Naive B cell (primary cell): ENCODE measurements at places on chromosomes 7 and 10.

GRCh38 chr7:78993341-78993740, 460.1 kb downstream of the MAGI2 start:
- no peak overlapping the region for H3K27ac ChIP-seq
- H3K4me3 ChIP-seq = no peak overlapping the region
- no peak for DNase-seq
- H3K36me3 ChIP-seq = no peaks in the 10 kb centered on the region

- peak overlapping the region; percentile 45 for H3K4me3 ChIP-seq
- no peaks in the 10 kb centered on the region for H3K27me3 ChIP-seq
- no peak for DNase-seq
- no peak overlapping the region for H3K27ac ChIP-seq
- peaks cover 13% of the 10 kb centered on the region for H3K36me3 ChIP-seq
Measured at GRCh38 chr10:990808-991207, 2.6 kb downstream of the GTPBP4 start.

DNA sequence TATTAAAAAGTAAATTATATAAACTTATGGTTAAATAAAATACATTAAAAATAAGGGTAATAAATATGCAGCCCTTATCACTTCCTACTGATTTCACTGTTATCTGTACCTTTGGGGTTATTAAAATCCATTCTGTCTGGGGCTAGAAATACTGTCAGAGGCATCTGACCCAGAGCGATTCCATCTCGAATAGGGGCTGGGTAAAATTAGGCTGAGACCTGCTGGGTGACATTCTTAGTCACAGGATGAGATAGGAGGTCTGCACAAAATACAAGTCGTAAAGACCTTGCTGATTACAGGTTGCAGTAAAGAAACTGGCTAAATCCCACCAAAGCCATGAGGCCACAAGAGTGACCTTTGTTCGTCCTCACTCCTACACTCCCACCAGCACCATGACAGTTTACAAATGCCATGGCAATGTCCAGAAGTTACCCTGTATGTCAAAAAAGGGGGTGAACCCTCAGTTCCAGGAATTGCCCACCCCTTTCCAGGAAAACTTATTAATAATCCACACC, 77.6 kb downstream of the COBL start:
- no peaks in the 10 kb centered on the region for H3K36me3 ChIP-seq
- no peak overlapping the region for H3K4me3 ChIP-seq
- no peak overlapping the region for H3K27ac ChIP-seq
- H3K27me3 ChIP-seq = no peaks in the 10 kb centered on the region
- H3K4me1 ChIP-seq = no peaks in the 10 kb centered on the region
- no peak for DNase-seq

GRCh38 chr7:149334219-149334618, 72.2 kb downstream of the ZNF783 start:
- H3K27ac ChIP-seq = no peak overlapping the region
- peaks cover 8% of the 10 kb centered on the region for H3K36me3 ChIP-seq
- no peak for DNase-seq
- H3K4me3 ChIP-seq = no peak overlapping the region
- H3K4me1 ChIP-seq = no peaks in the 10 kb centered on the region
- peaks cover 13% of the 10 kb centered on the region for H3K27me3 ChIP-seq

DNA sequence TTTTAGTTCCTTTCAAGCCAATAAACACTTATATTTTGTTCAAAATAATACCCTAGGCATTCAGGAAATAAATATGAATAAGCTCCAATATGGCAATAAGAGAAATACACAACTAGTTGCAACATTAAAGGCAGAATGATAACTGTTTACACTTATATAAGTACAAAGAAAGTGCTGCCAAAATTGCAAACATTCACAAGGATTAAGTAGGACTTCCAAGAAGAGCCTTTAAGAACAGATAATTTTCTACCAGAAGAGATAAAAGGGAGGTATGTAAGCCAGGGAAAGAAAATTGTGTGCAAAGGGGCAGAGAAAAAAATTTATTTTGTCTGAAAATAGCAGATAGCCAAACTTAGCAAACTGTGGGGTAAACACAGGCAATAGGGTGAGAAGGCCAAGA, 83.8 kb downstream of the CTNNA3 start:
- no peak overlapping the region for H3K4me3 ChIP-seq
- no peaks in the 10 kb centered on the region for H3K36me3 ChIP-seq

DNA sequence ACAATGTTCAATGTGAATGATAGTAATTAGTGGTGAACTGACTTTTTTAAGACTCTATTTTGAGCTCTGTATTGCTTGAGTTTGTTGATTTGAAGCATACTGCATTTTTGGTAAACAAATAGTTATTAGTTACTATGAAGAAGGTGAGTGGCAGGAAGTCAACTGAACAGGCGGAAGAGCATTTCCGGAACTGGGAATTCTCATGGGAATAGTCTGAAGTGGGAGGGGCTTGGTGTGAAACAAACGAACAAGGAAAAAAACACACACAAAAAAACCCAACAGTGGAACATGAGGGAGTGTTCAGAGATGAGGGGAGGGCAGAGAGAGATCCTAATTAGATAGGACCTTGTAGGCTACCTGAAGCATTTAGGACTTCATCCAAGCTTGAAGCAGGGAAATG, 43.9 kb upstream of the C1QL3 start:
- no peak overlapping the region for H3K4me3 ChIP-seq
- H3K27me3 ChIP-seq = peaks cover 17% of the 10 kb centered on the region
- H3K4me1 ChIP-seq = peaks cover 7% of the 10 kb centered on the region
- H3K27ac ChIP-seq = no peak overlapping the region

GRCh38 chr7:134922720-134923704, 63.3 kb upstream of the AGBL3 start:
- H3K4me1 ChIP-seq = no peaks in the 10 kb centered on the region
- H3K27me3 ChIP-seq = no peaks in the 10 kb centered on the region
- DNase-seq = no peak
- no peak overlapping the region for H3K4me3 ChIP-seq

DNA sequence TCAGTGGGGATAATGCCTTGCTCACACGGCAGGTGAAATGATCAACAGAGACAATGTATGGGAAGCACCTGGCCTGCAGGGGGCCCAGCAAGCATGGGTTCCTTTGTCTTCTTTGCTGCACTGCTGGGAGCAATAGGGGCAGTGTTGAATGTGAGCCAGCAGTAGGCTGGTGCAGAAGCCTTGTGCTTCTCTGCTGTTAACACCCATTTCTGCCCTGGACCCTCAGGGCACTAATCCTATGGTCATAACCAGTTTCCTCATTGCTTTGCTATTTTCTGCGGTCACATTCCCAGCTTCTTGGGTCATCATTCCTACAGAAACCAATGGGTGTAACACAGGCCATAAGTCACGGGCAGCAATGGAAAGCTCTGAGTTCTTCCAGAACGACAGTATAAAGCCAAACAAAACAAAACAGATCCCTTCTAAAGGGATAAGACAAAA, 10.9 kb upstream of the LGI1 start:
- H3K4me3 ChIP-seq = no peak overlapping the region
- H3K27me3 ChIP-seq = peaks cover 9% of the 10 kb centered on the region
- H3K27ac ChIP-seq = no peak overlapping the region

DNA sequence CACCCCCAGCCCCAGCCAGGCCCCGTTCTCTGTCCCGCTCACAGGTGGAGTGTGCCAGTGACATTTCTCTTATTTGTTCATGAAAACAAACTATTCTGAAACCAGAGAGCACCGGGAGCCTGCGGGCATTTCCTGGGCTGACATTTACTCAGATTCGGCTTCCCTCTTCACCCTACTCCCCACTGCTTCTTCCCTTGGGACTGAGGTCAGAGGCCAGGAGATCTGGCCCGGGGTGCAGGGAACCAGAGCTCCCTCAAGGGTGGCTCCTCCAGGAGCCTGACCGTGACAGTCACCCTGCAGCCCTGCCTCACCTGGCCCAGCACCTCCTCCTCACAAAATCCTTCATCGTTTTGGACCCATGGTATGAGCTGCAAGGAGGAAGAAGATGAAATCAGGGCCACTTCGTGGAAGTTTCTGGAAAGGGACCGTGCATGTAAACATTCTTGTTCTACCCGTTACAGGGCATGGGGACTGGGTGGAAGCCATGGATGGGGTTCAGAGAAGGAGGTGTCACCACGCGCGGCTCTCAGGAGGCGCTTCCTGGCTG, 12.2 kb downstream of the BHLHA15 start:
- no peaks in the 10 kb centered on the region for H3K27me3 ChIP-seq
- H3K4me3 ChIP-seq = no peak overlapping the region
- no peak overlapping the region for H3K27ac ChIP-seq
- H3K36me3 ChIP-seq = peaks cover 21% of the 10 kb centered on the region
- H3K4me1 ChIP-seq = peaks cover 19% of the 10 kb centered on the region
- no peak for DNase-seq

GRCh38 chr10:10911471-10911921, 106.2 kb upstream of the CELF2 start:
- no peak for DNase-seq
- peaks cover 6% of the 10 kb centered on the region for H3K27me3 ChIP-seq
- H3K4me1 ChIP-seq = no peaks in the 10 kb centered on the region

DNA sequence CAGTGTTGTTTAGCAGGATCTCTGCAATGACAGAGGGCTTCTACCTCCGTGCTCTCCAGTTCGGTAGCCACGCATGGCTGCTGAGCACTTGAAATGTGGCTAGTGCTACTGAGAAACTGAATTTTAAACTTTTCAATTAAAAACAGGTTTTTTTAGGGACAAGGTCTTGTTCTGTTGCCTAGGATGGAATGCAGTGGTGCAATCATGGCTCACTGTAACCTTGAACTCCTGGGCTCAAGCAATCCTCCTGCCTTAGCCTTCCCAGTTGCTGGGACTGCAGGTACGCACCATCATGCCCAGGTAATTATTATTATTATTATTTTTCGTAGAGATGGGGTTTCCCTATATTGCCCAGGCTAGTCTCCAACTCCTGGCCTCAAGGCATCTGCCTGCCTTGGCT, 13.4 kb upstream of the SFRP5 start:
- H3K27ac ChIP-seq = no peak overlapping the region
- H3K4me3 ChIP-seq = no peak overlapping the region
- H3K36me3 ChIP-seq = no peaks in the 10 kb centered on the region
- no peak for DNase-seq
- H3K4me1 ChIP-seq = no peaks in the 10 kb centered on the region
- peaks cover 29% of the 10 kb centered on the region for H3K27me3 ChIP-seq

DNA sequence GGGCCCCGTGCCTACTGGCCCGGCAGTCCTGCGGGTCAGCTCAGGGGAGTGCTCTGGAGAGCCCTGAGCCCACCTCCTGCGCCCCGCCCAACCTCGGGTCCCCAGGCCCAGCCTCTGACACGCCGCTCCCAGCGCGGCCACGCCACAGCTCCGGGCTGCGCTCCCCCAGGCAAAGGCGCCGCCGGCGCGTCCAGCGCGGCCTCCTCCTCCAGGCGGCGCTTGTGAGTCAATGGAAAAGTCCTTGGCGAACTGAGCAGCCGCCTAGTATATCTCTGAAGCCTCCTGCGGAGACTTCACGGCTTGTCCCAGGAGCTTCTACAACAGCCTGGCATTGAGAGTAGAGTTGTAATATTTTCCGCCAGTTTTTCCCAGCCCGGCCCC, 29.5 kb upstream of the BMS1 start:
- H3K27ac ChIP-seq = no peak overlapping the region
- peak overlapping the region; percentile 86 for H3K4me3 ChIP-seq
- peaks cover 41% of the 10 kb centered on the region for H3K27me3 ChIP-seq
- peaks cover 5% of the 10 kb centered on the region for H3K4me1 ChIP-seq
- DNase-seq = peak; percentile 28

- H3K27ac ChIP-seq = peak overlapping the region; percentile 73
- DNase-seq = no peak
- no peak overlapping the region for H3K4me3 ChIP-seq
- no peaks in the 10 kb centered on the region for H3K27me3 ChIP-seq
- H3K4me1 ChIP-seq = peaks cover 23% of the 10 kb centered on the region
Measured at GRCh38 chr10:23435378-23435777, 3.5 kb upstream of the OTUD1 start.

- peak overlapping the region; percentile 96 for H3K27ac ChIP-seq
- peaks cover 43% of the 10 kb centered on the region for H3K4me1 ChIP-seq
- H3K27me3 ChIP-seq = no peaks in the 10 kb centered on the region
- H3K36me3 ChIP-seq = peaks cover 17% of the 10 kb centered on the region
- peak; percentile 35 for DNase-seq
Measured at GRCh38 chr10:72272689-72273409, 875 bp upstream of the DDIT4 start.

DNA sequence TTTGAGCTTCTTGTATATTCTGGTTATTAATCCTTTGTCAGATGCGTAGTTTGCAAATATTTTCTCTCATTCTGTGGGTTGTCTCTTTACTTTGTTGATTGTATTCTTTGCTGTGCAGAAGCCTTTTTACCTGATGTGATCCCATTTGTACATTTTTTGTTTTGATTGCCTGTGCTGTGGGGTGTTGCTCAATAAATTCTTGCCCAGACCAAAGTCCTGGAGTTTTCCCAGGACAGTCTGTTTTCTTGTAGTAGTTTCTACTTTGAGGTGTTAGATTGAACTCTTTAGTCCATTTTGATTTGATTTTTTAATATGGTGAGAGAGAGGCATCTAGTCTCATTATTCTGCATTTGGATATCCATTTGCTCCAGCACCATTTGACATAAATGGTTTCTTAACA, 588.7 kb upstream of the MBL2 start:
- DNase-seq = no peak
- no peak overlapping the region for H3K27ac ChIP-seq
- no peaks in the 10 kb centered on the region for H3K4me1 ChIP-seq
- no peaks in the 10 kb centered on the region for H3K36me3 ChIP-seq
- H3K4me3 ChIP-seq = no peak overlapping the region
- H3K27me3 ChIP-seq = no peaks in the 10 kb centered on the region

- peaks cover 18% of the 10 kb centered on the region for H3K4me1 ChIP-seq
- H3K4me3 ChIP-seq = no peak overlapping the region
- no peak overlapping the region for H3K27ac ChIP-seq
- H3K36me3 ChIP-seq = peaks cover 26% of the 10 kb centered on the region
- H3K27me3 ChIP-seq = no peaks in the 10 kb centered on the region
Measured at GRCh38 chr10:114487815-114488536, 83.7 kb upstream of the AFAP1L2 start.

- peaks cover 11% of the 10 kb centered on the region for H3K4me1 ChIP-seq
- no peak for DNase-seq
- H3K36me3 ChIP-seq = no peaks in the 10 kb centered on the region
- no peak overlapping the region for H3K4me3 ChIP-seq
- H3K27me3 ChIP-seq = peaks cover 13% of the 10 kb centered on the region
- no peak overlapping the region for H3K27ac ChIP-seq
Measured at GRCh38 chr10:101054351-101054750, 7.4 kb upstream of the KAZALD1 start.

- peak overlapping the region; percentile 93 for H3K27ac ChIP-seq
- DNase-seq = no peak
- peak overlapping the region; percentile 95 for H3K4me3 ChIP-seq
- no peaks in the 10 kb centered on the region for H3K36me3 ChIP-seq
- H3K27me3 ChIP-seq = no peaks in the 10 kb centered on the region
Measured at GRCh38 chr10:95755511-95756004, 405 bp upstream of the ENTPD1 start.

- no peak overlapping the region for H3K4me3 ChIP-seq
- DNase-seq = no peak
Measured at GRCh38 chr10:129547608-129548007, 80.6 kb downstream of the MGMT start.

GRCh38 chr7:80640846-80641245, 2.4 kb downstream of the CD36 start:
- DNase-seq = no peak
- H3K4me1 ChIP-seq = peaks cover 3% of the 10 kb centered on the region
- no peaks in the 10 kb centered on the region for H3K36me3 ChIP-seq
- no peak overlapping the region for H3K27ac ChIP-seq

GRCh38 chr7:154996756-154997155, 6.2 kb downstream of the PAXIP1 start:
- peaks cover 5% of the 10 kb centered on the region for H3K4me1 ChIP-seq
- H3K4me3 ChIP-seq = no peak overlapping the region
- no peak overlapping the region for H3K27ac ChIP-seq
- no peaks in the 10 kb centered on the region for H3K27me3 ChIP-seq
